ENCODE measurements at places on chromosomes 6 and 20.

- DNase-seq, result no peak
Measured at GRCh38 chr20:641516-641875, 11.5 kb downstream of the SRXN1 start.

- no peak for DNase-seq
Measured at GRCh38 chr20:57325632-57326356, 3.8 kb upstream of the SPO11 start.

GRCh38 chr20:44970243-44970757, 4.0 kb downstream of the STK4 start:
- DNase-seq, result no peak

DNA sequence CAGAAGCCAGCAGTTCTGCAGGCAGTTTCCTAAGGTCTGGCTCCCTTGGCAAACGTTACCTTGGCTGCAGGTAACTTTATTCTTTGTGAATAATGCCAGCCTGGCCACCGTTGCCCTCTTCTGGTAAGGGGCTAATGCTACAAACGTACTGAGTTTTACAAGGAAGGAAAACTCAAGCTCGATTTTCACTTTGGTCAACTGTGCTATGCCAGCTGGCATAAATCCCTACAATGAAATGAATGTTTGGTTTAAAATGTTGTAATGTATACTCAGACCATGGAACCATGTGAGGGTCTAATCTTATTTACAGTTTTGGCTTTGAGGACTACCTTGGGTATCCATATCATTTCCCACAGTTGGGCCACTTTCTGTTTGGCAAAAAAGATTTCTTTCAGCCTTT, 101.4 kb downstream of the SLX4IP start:
- DNase-seq, result no peak

DNA sequence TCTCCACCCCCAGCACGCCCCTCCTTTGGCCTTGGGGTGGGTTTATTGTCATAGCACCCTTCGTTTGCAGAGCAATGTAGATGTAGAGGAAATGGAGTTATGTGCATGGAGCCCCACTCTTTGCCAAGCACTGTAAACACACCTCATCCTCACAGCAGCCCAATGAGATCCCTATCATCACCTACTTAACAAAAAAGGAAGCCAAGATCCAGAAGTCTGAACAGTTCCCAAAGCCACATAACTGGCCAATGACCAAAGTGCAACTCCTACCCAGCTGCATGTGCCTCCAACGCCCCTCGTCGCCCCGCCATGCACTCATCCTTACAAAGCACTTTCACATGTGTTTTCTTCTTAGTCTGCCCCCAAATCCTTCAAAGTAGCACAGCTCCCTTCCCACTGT, 21.8 kb upstream of the FOXQ1 start:
- DNase-seq, result no peak

DNA sequence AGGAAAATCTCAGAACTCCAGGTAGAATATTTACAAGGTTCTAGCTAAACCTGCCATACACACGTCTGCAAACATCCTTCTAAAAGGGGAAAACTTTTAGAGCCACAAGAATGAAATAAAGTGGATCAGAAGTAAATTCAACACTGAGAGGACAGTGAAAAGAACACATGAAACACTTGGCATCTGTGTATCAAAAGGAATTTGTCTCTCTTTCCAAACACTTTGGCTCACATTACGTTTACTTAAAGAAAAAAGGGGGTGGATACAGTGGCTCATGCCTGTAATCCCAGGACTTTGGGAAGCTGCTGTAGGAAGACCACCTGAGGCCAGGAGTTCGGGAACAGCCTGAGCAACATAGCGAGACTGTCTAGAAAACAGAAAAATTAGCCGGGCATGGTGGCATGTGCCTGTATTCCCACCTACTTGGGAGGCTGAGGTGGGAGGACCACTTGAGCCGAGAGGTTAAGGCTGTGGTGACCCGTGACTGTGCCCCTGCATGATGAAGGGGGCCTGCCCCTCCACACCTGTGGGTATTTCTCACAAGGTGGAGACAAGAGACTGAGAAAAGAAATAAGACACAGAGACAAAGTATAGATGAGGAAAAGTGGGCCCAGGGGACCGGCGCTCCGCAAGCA, 35.4 kb downstream of the NINL start:
- no peak for DNase-seq

DNA sequence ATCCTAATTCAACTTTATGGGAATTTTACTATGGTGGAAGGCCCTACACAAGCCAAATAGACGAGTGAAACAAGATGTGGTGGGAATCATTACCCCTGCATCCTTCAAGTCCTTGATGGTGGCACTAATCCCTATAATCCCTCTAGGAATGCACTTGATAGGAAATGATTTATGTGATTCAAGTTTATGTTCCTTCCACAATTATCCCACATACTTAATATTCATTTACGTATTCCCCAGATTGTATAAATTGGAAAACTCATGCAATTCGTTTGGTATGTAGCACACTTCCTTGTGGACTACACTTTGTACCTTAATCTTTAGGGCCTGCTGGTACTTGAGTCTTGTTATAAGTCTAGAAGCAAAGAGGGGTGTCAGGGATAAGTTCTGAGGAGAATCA, 40.8 kb downstream of the PKIB start:
- DNase-seq, result no peak

- DNase-seq, result no peak
Measured at GRCh38 chr6:14674867-14675648, 557.5 kb downstream of the CD83 start.

- no peak for DNase-seq
Measured at GRCh38 chr20:53635221-53635620, 41.6 kb upstream of the ZNF217 start.

GRCh38 chr20:47622118-47622665, 120.5 kb downstream of the NCOA3 start:
- no peak for DNase-seq

GRCh38 chr6:47200536-47201334, 109.0 kb downstream of the TNFRSF21 start:
- no peak for DNase-seq

DNA sequence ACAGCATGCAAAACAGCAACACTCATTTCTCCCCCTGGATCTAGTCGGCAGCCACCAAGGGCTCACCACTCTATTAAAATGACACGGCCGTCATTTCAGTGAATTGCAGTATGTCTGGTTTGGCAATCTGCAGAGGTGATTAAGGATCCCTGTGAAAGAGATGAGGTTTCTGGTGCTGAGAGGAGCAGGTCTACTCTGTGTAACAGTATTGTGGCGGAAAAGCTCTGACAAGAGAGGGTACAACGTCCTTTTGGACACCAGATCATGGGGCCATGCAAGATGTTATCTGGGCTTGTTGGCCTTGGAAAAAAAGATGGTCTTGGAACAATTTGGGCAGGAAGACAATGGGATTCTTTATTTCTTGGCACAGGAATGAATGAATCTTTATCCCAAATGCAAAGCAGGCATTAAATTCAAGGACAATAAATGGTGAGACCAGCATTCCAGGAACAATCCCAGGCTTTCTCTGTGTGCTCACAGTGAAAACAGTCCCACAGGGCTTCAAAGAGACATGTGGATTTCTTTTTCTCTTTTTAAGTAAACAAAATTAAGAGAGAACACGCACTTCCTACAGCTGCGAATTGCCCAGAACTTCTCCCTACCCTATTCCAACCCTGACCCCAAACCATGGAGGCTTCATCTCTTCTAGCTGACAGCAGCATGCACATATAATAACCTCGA, 33.7 kb upstream of the ADGRF1 start:
- no peak for DNase-seq

DNA sequence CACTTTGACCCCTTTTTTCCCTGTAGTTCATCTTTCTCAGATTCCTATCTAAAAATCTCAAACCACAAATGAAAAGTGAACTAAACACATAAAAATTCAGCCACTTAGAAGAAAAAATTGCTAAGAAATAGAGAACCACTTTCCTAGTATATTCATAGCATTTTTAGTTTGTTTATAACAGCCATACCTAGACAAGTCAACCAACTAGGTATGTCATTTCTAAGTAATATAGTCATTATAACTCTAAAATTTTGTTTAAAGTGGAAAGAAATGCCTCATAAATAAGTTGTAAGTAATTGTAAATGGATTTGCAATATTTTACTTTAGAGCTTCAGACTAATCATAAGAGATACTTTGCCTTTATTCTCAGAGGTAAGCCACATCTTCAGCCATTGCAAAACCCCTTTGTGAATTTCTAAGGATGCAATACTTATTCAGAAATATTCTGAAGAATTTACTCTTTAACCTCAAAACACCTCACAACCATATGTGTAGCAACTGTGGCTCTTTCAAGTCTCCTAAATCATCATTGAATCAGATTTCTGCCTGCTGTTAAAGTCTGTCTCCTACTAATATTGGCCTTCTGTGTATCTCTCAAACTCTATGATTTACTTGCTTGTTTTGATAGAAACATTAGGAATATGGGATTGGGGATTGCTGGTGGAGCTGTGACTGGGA, 6.9 kb upstream of the SUMO4 start:
- no peak for DNase-seq

DNA sequence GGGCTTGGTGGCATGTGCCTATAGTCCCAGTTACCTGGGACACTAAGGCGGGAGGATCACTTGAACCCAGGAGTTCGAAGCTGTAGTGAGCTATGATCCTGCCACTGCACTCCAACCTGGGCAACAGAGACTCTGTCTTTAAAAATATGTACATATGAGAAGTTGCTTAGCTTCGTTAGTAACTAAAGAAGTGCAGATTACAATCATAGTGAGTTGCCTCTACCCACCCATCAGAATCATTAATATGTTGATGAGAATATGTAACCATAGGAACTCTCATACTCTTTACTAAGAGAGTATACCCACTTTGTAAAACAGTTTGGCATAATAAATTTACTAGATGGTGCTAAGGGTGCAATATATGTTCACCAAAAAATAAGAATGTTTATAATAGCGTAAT, 54.0 kb downstream of the EFHC1 start:
- DNase-seq, result no peak

DNA sequence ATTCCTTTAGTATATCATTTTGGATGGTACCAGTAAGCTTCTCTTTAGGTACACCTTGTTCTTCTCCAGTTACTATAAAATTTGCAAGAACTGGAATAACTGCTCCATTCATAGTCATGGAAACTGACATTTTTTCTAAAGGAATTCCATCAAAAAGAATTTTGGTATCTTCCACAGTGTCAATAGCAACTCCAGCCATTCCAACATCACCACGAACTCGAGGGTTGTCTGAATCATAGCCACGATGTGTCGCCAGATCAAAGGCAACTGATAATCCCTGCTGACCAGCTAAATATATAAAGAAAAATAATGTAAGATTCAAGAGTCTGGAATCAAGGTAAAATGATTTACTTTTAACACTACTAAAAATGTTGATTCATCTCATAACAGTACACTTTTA, 5.3 kb downstream of the MMUT start:
- DNase-seq, result no peak

DNA sequence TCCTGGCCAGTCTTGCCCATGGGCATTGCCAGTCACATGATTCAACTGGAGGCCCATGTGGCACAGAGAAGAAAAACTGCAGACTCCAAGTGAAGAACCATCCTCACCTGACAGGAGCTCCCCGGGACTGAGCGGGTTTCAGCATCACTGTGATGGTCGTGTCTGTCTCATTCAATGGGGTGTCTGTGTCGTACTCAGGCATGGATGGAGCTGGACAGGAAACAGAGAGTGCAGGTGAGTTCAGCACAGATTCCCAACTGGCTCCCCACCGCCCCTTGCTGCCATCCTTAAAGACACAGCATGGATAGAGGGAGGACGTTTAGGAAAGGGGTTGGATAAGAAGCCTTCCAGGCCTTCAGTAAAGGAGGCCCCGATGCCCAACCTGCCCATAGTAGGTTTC, 732.3 kb upstream of the CHD6 start:
- no peak for DNase-seq

GRCh38 chr6:108165714-108166663, at the start of gene NR2E1:
Gene NR2E1 (plus strand): TSS chr6:108166022. CDS start chr6:108166766, 744 bp downstream.
- DNase-seq, result no peak

DNA sequence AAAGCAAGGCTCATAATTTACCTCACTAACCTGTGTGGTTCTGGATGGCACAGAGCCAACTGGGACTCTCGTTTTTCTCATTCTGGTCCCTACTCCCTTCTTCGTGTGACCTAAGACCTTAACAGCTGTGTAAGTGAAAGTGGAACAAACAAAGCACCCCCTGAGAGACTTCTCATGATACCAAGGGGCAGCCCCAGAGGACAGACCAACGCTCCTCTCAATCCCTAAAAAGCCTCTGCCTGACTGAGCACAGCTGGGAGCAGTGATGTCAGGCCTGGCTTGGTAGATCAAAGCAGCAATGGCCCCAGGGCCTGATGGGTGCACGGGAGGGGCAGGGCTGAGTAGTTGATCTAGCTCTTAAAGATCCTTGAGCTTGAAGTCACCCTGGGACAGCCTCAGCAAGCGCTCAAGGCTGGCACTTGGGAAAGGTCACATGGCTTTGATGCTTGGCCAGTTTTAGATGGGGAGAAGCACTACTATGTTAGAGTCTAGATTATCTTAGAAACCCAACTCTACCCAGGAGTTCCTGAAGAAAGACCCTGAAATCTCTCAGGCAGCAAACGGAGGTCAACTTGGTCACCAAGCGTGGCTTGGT, 16.2 kb upstream of the TGM2 start:
- no peak for DNase-seq

GRCh38 chr20:31691646-31692275, 30.9 kb downstream of the BCL2L1 start:
- DNase-seq, result no peak
